ENCODE measurements at places on chromosomes 2 and 18. TPM values are rescaled to one million over a fixed set of nuclear protein-coding genes. Genes with fewer than 3 reads are reported as not detected.

GRCh38 chr18:78612318-78612717 lies 367.3 kb upstream of the SALL3 start:
- DNase-seq: no peak

GRCh38 chr2:27736031-27736889 lies 35.3 kb upstream of the MRPL33 start:
- DNase-seq: no peak

GRCh38 chr2:128494307-128494639 lies 175.6 kb upstream of the HS6ST1 start:
- no peak for DNase-seq

DNA sequence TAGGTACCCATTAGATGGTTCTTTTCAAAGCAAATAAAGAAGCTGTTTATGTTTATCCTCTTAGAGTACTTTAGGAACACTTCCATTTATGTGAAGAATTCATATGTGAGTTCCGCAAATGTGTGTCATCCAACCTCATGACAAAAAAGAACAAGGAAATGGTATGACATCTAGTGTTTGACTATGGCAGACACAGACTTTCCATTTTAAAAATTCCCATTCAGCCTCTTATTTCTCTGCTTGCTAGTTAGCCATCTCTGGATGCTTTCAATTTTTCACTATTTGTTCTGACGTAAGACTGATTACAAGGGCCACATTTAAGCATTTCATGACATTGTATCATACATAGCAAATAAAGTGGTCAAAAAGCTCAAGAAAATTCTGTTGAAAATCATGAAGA lies 103.0 kb downstream of the ZAP70 start:
- no peak for DNase-seq

GRCh38 chr2:241482126-241482955 lies 26.0 kb downstream of the STK25 start:
- no peak for DNase-seq

DNA sequence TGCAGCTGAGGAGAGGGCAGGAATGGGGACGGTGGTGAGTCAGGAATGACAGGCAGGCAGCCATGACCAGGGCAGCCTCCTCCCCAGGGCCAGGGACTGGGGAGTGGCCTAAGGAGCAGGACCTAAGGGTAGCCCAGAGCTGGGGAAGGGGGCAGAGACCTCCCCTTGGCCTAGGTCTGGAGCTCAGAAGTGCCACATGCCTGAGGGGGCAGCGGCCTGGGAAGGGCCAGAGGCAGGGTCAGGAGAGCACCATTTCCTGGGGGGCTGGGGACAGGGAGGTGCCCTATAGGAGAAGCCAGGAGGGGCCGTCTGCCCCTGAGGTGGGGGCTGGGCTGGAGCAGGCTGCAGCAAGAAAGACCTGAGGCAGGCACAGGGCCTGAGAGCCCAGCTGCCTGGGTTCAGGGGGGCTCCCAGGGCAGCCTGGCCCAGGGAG lies 20.9 kb downstream of the CFLAR start:
- DNase-seq: no peak

The SDC1 gene
- total RNA-seq: 232 TPM

Data from lung (tissue), 17 donors.